Foreskin keratinocyte (primary cell): ENCODE measurements at places on chromosomes 2 and 18. TPM values are rescaled to one million over a fixed set of nuclear protein-coding genes. Genes with fewer than 3 reads are reported as not detected.
A peak's percentile ranks its signal among the peaks of the same experiment; 100 is the strongest.

Gene MZT2A
- polyA plus RNA-seq = 197 and 467 TPM in 2 replicates

Gene FN1
- 1,523 and 3,810 TPM in 2 replicates for polyA plus RNA-seq

Gene COA5
- 15.6 and 17.8 TPM in 2 replicates for polyA plus RNA-seq

Gene MTHFD2
- 85.6 and 90.9 TPM in 2 replicates for polyA plus RNA-seq

Gene WNT6
- not detected in 2 replicates for polyA plus RNA-seq

Gene HOXD12
- polyA plus RNA-seq = not detected in 2 replicates

Gene NPAS2
- 11.2 and 15.8 TPM in 2 replicates for polyA plus RNA-seq

Gene GPR39
- 8.0 and 8.9 TPM in 2 replicates for polyA plus RNA-seq

Gene UGT1A1
- 0.02 and 0.04 TPM in 2 replicates for polyA plus RNA-seq

Gene TUBA4B
- polyA plus RNA-seq = 0.07 TPM in 1 of 2 replicates, not detected in the other

Gene CPO
- not detected in 2 replicates for polyA plus RNA-seq

Gene CNRIP1
- polyA plus RNA-seq = 0.03 and 0.17 TPM in 2 replicates

Gene FAM124B
- polyA plus RNA-seq = not detected in 2 replicates

Gene VWC2L
- not detected in 2 replicates for polyA plus RNA-seq

Gene PTPRN
- polyA plus RNA-seq = not detected in 2 replicates

Gene TET3
- polyA plus RNA-seq = 0.76 and 0.85 TPM in 2 replicates

Gene CD207
- not detected in 2 replicates for polyA plus RNA-seq

Gene TNFAIP6
- not detected in 2 replicates for polyA plus RNA-seq

Gene LHCGR
- polyA plus RNA-seq = not detected in 2 replicates

DNA sequence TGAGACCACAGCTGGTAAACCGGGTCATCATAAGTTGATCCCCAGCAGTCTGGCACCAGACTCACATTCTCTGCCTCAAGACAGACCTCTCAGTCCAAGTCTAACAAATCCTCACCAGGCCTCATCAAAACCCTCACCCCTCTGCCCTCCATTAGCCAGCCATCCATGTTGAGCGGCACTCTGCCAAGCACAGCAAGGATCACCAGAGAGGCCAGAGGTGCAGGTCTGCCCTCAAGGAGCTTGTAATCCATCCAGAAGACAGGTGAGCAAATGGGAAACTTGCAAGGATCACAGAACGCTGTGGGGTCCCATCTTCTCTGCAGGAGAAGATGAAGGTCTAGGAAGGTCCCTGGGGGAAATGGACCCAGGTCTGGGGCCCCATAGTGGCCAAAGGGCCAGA is 63.6 kb downstream of the TNS1 start:
- DNase-seq = no peak

GRCh38 chr2:85759257-85759613 is 5.4 kb downstream of the ATOH8 start:
- no peak for DNase-seq

DNA sequence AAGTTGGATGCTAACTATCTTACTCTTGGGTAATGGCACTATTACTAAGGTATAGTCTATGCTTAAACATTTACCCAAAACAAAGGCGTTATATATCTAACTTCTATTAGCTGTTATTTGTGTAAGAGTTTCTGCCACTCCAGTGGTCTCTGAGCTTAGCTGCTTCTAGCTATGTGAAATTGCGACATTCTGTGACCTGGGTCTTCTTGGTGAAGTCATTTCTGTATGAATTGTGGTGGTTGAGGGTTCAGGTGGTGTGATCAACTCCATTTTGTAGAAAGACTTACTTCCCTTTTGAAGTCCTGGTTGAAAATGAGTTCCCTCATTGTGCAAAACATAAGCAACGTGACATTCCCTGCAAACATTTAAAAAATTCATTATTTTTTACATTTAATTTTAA is 221.6 kb downstream of the PIK3C3 start:
- DNase-seq = no peak

- DNase-seq = peak; percentile 53
These were observed 36.5 kb upstream of the HNRNPA3 start for GRCh38 chr2:177175917-177176668.

DNA sequence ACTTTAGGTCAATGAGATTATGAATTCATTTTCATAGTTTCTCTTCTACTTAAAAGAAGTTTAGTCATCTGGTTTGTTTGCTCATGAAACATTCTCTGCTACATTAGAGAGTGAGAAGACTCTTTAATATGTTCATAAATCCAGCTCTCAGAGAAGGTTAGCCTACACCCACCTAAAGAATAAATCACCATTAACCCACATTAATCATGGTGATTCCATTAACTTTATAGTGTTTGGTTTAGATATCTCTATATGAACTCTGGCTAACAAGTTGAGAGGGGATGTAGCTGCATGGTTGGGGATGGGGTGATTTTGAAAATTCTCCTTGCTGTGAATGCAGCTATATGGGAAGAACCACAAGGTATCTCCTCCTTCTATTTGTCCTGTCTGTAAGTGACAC is 10.7 kb downstream of the TFPI start:
- DNase-seq = no peak

DNA sequence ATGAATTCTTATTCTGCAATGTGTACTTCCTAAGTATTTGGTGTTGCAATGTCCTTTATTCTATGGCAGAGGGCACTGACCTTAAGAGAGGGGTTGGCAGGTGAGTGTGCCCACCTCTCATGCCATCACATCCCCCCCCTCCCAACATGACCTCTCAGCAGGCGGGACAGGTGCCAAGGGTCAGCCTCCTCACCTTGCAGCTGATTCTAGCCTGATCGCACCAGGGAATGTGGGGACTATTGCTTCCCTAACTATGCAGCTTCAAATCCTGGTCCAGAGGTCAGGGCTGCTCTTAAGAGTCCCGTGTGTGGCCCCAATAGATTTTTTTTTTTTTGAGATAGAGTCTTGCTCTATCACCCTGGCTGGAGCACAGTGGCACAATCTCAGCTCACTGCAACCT is 9.5 kb downstream of the HJURP start:
- DNase-seq = no peak

DNA sequence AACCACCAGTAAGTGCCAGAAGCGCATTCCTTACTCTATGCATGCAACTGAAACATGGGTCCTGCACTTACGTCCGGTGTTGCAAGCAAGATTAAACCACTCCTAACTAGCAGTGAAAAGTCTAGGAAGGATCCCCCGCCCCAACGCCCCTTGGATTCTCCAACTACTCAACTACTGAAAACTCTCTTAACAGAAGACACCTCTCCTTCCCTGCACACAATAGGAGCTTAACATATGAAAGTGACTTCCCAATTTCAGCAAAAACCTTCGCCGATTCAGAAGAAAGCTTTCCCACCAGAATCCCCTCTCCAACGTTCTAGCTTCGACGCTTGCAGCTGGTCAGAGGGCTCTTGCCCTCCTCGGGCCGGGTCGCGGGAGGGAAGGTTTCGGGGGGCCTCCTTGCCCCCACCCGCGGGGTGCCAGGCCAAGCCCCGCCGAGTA is 578 bp downstream of the IWS1 start:
- no peak for DNase-seq

DNA sequence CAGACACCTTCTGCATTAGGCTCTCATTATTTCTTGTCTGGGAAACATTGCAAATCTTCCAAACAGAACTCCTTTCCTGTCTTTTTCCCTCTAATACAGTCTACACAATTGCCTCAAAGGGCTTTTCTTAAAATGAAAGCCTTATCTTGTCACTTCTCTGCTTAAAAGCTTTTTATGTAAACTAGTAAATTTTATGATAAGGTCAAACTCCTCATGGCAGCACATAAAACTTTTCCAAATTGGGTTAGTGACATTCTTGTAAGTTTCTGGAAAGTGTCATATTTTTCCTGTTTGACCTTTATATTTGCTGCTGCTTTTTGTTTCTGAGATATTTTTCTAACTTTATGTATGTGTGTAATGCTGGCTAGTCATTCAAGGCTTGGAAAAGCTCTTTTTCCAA is 261.4 kb upstream of the KLHL14 start:
- no peak for DNase-seq

DNA sequence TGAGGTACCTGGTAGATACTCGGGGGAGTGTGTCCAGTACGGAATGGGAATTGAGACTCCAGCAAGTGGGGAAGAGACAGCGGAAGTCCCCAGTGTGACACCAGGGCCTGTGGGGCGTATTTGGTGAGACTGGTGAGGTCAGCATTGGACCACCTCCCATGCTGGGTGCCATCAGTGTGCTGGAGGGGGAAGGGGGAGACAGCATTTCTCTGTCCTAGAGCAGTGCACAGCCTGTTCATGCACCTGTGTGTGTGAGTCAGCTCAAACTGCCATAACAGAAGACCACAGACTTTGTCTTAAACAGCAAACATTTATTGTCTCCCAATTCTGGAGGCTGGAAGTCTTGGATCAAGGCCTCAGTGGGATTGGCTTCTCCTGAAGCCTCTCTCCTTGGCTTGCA is 301.8 kb downstream of the GBX2 start:
- no peak for DNase-seq

- no peak for DNase-seq
These were observed 872 bp downstream of the ASB1 start for GRCh38 chr2:238427435-238428162.

- DNase-seq = no peak
These were observed 74.2 kb upstream of the LAPTM4A start for GRCh38 chr2:20125616-20126015.

DNA sequence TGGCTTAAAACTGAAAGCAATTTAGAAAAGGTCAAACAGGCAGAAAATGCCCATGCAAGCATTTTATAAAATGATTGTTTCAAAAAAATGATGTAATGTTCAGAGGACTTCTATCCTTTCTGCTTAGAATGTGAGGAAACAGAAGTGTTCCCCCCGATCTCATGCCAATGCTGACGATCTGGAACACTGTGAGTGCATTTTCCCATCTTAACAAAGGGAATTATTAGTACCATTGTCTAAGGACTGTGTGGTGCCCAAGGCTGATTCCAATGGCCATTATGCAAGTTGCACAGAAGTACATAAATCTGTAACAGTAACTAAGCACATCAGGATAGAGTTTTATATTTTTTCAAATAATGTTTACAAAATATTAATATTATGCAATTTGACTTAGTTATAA is 185.3 kb downstream of the MYT1L start:
- no peak for DNase-seq

- DNase-seq = peak; percentile 95
These were observed 64.7 kb upstream of the TLK1 start for GRCh38 chr2:171225302-171225980.

DNA sequence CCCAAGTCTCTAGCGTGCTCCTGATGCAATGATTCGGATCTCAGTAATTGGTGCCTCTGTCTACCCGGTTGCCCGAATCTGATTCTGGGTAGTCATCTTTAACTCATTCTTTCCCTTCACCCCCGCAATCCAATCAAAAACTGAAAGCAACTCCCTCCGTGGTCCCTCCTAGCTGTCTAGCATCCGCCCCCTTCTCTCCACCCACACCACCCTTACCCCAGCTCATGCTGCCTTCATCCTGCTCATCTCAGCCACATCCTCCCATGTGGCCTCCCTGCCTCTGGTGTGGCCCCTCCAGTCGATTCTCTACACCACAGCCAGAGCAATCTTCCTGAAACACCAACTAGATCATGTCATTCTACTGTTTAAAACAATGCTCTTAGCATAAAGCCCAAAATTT is 62.3 kb downstream of the TTC32 start:
- DNase-seq = no peak

- peak; percentile 85 for DNase-seq
These were observed 41.0 kb upstream of the ASAP2 start for GRCh38 chr2:9165625-9166024.

GRCh38 chr2:162293122-162293786 is 25.2 kb downstream of the IFIH1 start:
- DNase-seq = no peak

DNA sequence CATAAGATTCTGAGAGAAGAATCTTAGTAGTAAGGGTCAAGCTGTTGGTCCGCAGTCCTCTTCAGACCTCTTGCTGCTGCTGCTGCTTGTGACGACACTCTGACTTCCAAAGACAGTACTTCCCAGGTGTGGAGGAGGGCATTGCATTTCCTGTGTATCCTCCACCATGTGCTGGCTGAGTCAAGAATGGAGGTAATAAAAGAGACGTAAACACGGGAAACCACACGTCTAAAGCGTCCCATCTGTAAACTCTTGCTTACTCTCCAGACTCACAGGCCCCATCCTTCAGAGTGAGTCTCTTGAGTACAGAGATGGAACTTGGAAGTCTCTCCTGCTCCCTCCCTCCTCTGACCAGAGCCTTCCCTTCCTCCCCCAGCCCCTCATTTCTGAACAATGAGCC is 25.6 kb downstream of the KLHL29 start:
- no peak for DNase-seq

- DNase-seq = peak; percentile 61
These were observed 1143.5 kb upstream of the CELF4 start for GRCh38 chr18:38709122-38709521.

- DNase-seq = no peak
These were observed 49.1 kb upstream of the ATP6V1B1 start for GRCh38 chr2:70886541-70886987.
